ENCODE measurements at places on chromosomes 7 and 10. TPM values are rescaled to one million over a fixed set of nuclear protein-coding genes. Genes with fewer than 3 reads are reported as not detected.
A peak's percentile ranks its signal among the peaks of the same experiment; 100 is the strongest.

Gene GNGT1
- not detected for total RNA-seq

Gene NUTM2E
- total RNA-seq = not detected

Gene MMP21
- total RNA-seq = 0.38 TPM

Gene CYP3A5
- 0.16 TPM for total RNA-seq

Gene ZNF488
- total RNA-seq = not detected

- peak; percentile 30 for DNase-seq
Measured at GRCh38 chr7:25597946-25598345, 369.7 kb upstream of the NPVF start.

- DNase-seq = no peak
Measured at GRCh38 chr10:46293832-46294640, 7.2 kb downstream of the ANTXRL start.

DNA sequence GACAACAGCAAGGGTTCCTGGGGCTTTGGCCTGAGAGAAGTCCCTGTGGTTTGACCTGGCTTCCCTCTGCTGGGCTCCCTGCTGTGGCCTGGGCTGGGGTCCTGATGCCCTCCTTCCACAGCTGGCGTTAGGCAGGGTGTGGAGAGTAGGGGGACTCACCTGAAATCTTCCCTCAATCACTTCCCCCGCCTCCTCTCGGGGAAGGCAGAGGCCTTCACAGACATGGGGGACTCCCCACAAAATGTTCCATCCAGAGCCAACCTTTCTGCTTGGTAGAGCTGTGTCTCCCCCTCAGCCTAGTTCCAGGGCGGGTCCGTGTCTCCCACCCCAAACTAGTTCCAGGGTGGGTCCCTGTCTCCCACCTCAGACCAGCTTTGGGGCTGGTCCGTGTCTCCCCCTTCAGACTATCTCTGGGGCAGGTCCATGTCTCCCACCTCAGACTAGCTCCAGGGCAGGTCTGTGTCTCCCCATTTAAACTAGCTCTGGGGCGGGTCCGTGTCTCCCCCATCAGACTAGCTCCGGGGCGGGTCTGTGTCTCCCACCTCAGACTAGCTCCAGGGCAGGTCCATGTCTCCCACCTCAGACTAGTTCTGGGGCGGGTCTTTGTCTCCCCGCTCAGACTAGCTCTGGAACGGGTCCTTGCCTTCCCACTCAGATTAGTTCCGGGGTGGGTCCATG lies 2.2 kb downstream of the PVRIG start:
- DNase-seq = no peak

GRCh38 chr10:114604357-114605130 lies 53.5 kb downstream of the ABLIM1 start:
- DNase-seq = no peak

- DNase-seq = no peak
Measured at GRCh38 chr10:14312014-14312413, 18.7 kb downstream of the FRMD4A start.

GRCh38 chr10:23293145-23293724 lies 51.4 kb downstream of the C10orf67 start:
- no peak for DNase-seq

DNA sequence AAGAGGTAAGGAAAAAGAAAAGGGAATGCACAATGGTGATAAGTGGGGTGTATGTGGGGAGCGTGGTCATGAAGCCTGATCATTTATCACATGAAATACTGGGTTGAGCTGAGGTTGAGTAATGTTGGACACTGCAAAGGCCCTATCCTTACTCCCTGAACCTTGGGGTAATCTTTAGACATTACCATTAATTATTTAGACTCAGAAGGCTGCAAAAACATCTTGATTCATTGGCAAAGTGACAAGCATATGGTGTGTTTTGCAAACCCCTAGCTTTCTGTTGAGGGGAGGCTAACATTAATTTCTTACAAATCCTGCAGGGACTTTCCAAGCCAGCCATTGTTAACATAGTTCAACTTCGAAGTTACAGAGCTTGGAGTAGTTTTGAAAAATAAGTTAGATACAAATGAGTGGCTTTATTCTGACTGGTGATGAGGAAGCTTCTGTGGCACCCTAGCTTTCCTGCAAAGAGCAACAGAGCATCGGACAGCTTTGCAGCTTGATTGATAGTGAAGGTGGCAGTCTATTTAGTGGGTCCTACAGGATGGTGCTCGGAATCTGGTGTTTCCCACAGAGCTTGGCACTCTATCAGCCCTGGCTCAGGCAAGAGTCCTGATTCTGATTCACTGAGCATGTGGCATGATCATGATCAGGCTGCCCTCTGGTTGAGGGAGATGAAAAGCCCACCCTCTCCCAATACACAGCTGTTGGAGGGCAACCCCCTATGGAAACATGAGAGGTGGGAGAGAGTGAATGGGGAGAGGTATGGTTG lies 153.7 kb upstream of the NPVF start:
- DNase-seq = no peak

GRCh38 chr10:75743291-75743778 lies 311.9 kb downstream of the LRMDA start:
- DNase-seq = no peak

DNA sequence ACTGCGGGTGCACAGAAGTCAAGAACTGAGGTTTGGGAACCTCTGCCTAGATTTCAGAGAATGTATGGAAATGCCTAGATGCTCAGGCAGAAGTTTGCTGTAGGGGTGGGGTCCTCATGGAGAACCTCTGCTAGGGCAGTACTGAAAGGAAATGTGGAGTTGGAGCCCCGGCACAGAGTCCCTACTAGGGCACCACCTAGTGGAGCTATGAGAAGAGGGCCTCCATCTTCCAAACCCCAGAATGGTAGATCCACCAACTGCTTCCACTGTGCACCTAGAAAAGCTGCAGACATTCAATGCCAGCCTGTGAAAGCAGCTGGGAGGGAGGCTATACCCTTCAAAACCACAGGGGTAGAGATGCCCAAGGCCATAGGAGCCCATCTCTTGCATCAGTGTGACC lies 1336.0 kb upstream of the CELF2 start:
- no peak for DNase-seq

DNA sequence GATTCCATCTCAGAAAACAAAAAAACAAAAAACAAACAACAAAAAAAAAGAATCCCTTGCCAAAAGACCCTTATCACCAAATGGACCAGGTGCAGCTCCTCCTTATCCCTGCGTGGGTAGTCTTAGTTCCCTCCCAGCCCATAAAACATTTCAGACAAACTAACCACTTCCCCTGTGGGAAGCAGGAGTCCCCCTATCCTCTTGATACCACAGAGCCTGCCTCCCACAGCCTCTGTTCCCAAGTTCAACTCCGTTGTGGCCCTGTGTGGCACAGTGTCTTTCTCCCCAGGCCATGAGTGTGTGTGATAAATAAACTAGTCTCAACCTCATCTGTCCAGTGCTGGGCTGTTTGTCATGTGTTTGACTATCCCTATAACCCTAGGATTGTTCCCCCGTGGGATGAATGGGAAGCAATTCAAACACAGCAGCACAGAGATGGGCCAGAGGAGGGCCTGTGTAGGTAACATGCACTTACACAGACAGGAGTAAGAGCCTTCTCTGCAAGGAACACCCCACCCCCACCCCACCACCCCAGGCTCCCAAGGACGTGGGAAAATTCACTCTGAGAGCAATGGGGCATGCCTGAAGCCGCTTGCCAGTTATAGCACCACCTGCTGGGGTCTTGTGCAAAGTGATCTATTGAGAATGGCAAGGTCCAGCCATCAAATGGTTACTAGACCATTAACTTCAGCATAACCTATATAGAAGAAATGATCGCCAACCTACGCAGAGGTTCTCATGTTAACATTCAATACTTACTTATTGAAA lies 147.1 kb upstream of the GHITM start:
- no peak for DNase-seq

DNA sequence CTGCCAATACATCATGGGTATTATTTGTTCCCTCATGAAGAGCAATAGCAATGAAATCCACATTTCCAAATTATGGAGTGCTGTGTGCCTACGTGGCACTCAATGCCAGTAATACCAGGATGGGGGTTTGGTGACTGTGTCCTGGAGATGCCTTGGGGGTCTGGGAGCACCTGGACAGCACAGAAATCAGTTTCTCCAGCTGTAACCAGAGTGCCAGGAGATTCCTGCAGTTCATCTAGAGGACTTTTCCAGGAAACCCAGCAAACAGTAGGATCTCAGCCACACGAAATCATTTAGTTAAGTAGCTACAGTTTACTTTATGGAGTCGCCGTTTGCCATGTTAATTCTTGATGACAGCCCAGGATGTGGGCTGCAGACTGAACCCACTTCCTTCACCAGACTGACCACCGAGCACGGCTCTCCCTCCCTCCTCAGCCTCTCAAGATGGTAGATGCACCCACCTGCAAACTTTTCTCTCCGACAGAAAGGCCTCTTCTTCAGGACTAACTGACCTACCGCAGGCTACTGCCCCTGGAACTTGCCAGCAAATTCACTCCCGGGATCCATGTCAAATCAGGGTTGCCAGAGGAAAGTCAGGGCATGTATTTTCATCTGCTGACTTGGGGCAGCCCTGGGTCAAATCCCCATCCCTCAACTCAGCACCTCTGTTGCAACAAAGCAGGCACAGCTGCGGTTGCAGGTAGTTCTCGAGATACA lies 30.3 kb downstream of the MKI67 start:
- DNase-seq = no peak
